ENCODE measurements at places on chromosomes 3 and 15.

DNA sequence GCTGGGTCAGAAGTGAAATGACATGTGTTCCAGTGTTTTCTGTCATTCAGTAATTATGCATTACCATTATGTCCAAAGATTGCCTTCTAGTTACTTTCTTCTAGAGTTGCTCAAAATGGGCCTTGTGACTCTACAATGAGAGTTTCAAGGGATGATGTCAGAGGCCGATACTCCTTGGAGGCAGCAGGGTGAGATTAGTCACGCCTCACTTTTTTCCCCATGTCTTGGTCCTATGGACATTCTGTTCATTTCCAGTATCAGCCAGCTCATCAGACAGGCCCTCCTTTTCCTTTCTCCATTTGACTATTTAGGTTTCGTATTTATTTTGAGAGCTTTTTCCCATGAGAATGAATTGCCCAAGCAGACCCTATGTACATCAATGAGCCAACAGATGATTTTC lies 17.5 kb downstream of the VGLL3 start:
- DNase-seq = no peak

GRCh38 chr15:71154607-71155200 lies 39.4 kb downstream of the THSD4 start:
- no peak for DNase-seq

DNA sequence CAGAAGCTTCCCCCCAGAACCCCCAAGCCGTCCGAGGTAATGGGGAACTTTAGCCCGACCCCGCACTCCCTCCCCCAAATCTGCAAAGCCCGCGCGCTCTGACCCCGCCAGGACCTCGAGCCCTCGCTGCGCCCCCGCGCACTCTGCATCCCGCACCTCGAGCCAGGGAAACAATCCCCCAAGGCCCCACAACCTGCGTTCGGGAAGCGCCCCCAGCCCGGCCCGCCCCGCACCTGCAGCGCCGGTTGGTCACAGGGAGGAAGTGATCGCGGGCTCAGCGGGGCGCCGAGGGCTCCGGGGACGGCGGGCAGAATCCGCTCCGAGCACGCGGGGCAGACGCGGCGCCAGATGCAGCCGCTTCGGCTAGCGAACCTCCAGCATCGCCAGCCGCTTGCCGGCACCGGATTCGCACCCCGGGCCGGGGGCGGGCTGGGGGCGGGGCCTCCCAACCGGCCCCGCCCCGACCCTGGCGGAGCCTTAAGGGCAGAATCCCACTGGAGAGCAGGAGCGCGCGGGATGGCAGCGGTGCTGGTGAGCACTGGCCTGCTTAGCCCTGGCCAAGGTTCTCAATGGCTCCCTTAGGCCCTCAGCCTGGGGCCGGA lies at the start of gene CAMKV:
Gene CAMKV (minus strand): TSS at position 382 of the 602 bp plus-strand sequence. CDS start 7,518 bp downstream, outside the sequence.
- DNase-seq = no peak

- no peak for DNase-seq
Measured at GRCh38 chr15:81105545-81105944, 28.5 kb upstream of the CFAP161 start.

- DNase-seq = no peak
Measured at GRCh38 chr3:194527726-194528125, 40.9 kb upstream of the ATP13A3 start.

DNA sequence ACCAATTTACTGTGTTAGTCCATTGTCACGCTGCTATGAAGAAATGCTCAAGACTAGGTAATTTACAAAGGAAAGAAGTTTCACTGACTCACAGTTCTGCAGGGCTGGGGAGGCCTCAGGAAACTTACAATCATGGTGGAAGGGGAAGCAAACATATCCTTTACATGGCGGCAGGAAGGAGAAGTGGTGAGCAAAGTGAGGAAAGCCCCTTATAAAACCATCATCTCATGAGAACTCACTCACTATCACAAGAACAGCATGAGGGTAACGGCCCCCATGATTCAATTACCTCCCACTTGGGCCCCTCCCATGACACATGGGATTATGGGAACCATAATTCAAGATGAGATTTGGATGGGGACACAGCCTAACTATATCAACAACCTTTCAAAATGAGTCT lies 20.2 kb downstream of the USF3 start:
- DNase-seq = no peak

DNA sequence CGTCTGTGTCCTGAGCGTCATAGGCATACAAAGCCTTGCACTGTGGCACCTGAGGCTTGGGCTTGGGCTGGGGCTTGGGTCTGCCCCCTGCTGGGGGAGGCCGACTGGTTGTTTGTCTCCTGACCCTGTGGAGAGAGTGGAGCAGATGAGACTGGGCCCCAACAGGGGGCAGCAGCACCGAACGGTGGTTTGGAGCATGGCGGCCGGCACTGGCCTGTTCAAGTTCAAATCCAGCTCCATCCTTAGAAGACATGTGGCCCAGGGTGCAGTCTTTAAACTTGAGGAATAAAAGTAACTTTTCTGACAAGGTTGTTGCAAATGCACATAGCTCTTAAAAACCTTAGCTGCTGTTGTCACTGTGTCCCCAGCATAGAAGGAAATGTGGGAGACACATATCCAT lies 33.3 kb downstream of the CCNB2 start:
- peak; percentile 51 for DNase-seq

DNA sequence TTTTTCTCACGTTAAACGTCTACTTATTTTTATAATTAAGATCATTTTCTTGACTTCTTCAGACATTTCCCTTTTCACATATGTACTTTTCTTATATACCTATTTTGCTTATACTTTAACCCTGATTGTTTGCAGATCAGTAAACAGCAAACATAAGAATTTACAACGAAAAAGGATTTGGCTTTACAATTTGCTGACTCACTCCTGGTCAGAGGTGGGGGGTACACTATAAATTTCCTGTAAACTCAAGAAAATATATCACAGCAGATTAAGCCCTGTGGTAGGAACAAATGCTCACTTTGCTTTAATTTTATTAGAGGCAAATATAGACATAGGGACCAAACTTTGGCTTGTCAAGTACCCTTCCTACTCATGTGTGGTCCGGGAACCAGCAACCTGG lies 185.0 kb downstream of the PLCL2 start:
- DNase-seq = no peak

GRCh38 chr15:76334438-76335306 lies 1.9 kb upstream of the ISL2 start:
- DNase-seq = no peak

GRCh38 chr15:95590533-95591044 lies 739.9 kb upstream of the NR2F2 start:
- no peak for DNase-seq

GRCh38 chr3:95408464-95408862 lies 1345.6 kb downstream of the NSUN3 start:
- no peak for DNase-seq

DNA sequence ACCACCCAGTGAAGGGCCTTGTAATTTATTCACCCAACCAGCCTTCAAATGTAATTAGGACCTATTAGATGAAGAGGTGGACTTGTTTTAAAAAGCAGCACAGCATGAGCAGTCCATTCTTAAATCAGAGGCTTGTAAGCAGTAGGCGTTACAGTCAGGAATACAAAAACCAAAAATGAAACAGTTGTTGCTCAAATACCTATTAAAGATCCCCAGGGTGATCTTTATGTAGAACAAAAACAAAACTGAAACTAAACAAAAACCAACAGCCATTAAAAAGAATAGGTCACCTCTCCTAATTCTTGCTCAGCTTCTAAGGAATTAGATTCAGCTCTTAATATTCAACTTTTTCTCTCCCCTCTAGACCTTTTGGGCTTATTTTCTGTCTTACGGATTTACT lies 104.9 kb upstream of the ST8SIA2 start:
- DNase-seq = no peak

- DNase-seq = no peak
Measured at GRCh38 chr3:172307141-172307560, 141.1 kb downstream of the GHSR start.

DNA sequence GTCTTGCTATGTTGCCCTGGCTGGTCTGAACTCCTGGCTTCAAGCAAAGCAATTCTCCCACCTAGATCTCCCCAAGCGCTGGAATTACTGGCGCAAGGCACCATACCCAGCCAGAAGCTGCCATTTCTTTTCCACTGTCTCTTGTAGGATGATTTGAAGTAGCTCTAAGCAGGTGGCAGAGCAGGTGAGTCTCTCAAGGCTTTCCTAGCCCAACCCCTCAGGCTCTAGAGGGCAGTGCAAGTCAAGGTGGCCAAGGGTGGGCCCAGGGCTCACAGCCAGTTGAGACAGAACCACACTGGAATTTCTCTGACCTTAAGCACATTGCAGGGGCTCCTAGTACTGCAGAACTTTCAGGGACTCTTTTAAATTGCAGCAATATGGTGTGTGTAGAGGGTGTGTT lies 15.6 kb upstream of the DAG1 start:
- DNase-seq = no peak

DNA sequence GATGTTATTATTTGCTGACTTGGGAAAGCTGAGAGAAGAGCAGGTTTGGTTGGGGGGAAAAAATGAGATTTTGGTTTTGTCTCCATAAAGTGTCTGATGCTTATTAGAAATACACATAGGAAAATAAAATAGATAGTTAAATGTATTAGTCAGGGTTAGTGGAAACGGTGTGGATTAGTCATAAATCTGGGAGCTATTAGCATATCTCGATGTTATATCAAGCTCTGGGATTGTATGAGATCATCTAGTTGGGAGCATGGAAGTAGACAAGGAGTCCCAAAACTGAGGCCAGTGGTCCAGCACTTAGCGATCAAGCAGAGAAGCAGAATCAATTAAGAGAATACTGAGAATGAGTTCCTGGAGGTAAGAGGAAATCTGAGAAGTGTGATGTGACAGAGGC lies 845.5 kb downstream of the ROBO2 start:
- no peak for DNase-seq
